Activated effector memory CD4-positive, alpha-beta T cell treated with anti-CD3 and anti-CD28 coated beads, Interleukin-2, amount 50 U/mL, for 16 hours (primary cell): ENCODE measurements at places on chromosomes 1 and 21.

GRCh38 chr1:30782361-30783255, 25.0 kb upstream of the LAPTM5 start:
- DNase-seq, result peak; percentile 91

DNA sequence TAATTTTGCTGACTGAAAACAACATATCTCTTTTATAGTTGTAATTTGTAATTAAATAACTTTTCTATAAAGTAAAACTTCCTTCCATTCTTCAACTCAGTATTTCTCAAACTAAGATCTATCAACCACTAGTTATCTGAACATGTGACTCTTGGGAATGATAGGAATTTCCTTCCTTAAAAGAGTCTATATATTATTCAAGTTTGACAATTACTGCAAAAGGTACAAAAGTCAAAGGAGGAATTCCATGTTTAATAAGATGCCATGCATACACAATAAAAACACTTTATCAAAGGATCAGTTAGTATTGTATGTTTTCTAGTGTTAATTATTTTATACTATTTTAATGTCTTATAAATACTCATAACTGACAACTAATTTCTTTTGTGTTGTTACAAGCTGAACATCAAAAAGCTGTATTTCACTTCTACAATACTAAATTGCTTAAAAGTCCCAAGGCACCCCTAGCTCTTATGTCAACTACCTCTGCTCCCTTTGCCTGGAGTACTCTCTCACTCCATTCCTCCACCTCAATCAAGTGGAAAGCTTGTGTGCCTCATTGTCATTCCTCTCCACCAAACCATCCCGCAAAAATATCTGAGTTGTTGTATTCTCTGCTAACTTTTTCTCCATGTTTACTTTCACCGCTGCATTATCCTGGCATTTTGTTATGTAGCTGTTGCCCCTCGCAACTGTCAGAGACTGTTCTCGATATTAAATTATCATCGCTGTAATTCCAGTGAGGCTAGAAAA, 67.9 kb downstream of the SLC44A5 start:
- no peak for DNase-seq

DNA sequence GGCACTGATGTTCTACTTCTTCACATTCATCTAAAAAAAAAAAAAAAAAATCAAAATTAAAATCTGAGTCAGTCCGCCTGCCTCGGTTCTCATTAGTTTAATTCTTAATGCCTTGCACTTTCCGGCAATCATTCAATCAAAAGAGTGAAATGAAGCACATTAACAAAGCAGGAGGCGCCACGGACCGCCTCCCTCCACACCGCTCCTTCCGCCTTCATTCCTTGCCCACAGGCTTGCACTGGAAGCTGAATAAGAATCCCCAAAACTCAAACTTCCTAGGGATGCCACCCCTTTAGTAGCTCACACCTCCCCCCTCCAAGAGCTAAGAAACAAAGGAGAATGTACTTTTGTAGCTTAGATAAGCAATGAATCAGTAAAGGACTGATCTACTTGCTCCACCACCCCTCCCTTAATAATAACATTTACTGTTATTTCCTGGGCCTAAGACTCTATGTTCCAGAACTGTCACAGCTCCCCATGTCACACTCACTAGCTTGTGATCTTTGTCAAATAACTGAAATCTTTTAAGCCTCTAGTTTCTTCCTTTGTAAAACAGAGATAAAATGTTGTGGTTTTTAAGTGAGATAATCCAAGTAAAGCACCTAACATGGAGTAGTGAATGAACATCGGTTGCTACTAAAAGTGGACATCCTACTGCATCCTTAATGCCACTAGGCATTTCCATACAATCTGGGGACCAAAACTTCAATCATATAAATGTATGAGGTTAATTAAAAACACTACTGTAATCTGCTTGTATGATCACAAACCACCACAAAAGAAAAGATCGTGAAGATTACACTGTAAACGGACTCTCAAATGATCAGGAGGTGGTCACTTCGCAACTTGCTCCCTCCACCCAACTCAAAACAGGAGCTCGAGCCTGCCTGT, 27.4 kb downstream of the LGALS8 start:
- DNase-seq, result no peak

DNA sequence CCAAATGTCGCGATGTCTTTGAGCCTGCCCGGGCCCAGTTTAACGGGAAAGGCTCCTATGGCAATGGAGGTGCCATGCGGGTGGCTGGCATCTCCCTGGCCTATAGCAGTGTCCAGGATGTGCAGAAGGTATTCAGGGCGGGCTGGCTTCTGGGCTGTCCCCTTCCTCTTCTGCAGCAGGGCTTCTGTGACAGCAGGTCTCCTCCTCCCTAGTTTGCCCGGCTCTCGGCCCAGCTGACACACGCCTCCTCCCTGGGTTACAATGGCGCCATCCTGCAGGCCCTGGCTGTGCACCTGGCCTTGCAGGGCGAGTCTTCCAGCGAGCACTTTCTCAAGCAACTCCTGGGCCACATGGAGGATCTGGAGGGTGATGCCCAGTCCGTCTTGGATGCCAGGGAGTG, 3.0 kb downstream of the ADPRS start:
- DNase-seq, result peak; percentile 47

DNA sequence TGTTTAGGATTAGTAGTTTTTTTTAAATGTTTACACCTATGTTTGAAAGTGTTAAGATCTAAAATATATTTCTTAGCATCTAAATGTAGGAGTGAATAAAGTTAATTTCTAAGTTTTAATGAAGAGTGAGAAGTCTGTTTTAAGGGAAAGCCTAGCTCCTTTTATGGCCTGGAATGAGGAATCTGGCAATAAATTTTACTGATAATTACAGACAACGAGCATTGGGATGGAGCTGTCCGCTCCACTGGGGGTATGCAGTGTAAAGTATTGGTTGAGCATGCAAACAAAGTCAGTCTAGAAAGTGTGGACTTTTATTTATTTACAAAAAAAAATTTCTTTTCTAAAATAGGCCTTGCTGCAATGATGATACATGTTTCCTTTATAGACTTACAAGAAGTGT, 19.0 kb downstream of the CLIC6 start:
- DNase-seq, result no peak

DNA sequence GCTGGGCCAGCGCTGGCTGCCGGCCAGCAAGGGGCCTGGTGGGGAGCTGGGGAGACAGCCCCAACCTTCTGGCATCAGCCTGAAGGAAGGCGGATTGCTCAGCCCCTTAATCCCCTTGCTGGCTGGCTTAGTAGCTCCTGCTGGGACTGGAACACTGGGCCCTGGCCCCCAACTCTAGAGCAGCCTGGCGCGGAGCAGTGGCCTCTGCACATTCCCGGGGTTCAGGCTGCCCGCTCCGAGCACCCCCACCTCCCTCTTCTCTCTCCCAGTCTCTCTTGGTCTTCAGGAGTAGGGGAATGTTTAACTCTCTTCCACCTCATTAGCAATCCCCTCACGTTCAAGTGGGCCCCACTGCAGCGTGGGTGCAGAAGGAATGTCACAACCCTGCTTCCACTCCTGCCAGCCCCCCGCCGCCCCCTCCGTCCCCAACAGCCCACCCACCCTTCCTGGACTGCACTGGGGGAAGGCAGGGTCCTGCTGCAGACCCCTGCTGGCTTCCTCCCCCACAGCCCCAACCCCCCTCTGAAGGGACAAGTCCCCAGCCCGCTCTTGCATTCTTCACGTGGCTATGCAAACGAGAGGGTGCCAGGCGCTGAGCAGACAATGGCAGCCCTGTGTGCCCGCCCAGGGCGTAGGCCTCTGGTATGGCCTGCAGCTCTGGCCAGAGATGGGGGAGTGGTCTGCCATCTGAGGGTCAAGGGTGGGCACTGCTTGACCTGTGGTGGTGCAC, 980 bp upstream of the CLDN19 start:
- no peak for DNase-seq

DNA sequence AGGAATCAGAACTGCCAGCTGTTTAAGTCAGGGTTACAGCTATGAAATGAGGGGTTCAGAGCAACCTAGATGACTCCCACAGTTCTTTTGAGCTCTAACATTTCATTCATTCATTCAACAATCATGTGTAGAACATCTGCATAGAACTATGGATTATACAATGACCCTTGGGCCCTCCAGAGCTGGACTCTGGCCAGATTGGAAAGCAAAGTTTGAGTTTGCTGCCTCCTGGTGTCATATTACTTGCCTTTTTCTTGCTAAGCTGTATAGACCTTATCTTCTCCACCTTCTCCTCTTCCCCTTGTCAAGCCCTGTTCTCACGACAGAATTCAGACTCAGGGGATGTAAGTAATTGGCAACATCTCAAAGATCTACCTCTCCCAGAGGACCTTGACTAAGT, 4.0 kb downstream of the CASQ2 start:
- DNase-seq, result no peak

DNA sequence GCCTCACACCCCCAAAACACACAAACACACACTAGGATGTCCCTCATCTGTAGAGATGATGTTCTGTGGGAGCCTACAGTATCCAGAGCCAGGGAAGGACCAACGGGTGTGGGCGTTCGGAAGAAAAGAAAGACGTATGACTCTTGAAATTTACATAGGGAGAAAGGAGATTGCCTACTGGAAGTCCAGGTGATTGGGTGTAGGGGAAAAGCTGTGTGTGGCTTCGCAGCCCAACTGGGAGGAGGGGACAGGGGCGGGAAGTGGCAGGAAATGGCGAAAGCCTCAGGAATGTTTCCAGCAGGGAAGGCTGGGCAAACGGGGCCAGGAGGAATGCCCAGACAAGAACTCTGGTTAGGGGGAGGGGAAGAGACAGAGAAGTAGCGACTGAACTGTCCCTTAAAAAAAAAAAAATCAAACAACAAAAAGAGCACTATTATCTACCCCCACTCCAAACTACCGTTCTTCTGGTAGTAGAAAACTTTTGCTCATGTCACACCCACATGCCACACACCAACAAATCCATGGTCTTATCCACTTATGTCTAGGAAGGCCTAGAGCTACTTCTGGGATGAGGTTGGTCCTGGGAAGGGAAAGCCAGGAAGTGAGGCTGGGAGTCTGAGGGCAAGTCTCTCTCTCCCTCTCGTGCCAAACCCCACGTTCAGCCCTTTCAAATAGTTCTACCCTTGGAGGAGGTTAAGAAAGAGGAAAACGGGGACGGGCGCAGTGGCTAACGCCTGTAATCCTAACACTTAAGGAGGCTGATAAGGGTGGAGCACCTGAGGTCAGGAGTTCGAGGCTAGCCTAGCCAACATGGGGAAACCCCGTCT, 1.8 kb upstream of the CKS1B start:
- no peak for DNase-seq

GRCh38 chr1:201206176-201206575, 15.6 kb downstream of the IGFN1 start:
- DNase-seq, result no peak

- DNase-seq, result no peak
Observed at GRCh38 chr1:110898734-110899457, 25.9 kb downstream of the CD53 start.

- DNase-seq, result no peak
Observed at GRCh38 chr1:200558866-200559459, 61.6 kb downstream of the KIF14 start.

GRCh38 chr1:217977943-217978342, 307.1 kb upstream of the RRP15 start:
- DNase-seq, result no peak

GRCh38 chr1:91605566-91605965, 104.9 kb downstream of the CDC7 start:
- no peak for DNase-seq

- DNase-seq, result no peak
Observed at GRCh38 chr21:28883931-28884330, 108.7 kb downstream of the LTN1 start.

DNA sequence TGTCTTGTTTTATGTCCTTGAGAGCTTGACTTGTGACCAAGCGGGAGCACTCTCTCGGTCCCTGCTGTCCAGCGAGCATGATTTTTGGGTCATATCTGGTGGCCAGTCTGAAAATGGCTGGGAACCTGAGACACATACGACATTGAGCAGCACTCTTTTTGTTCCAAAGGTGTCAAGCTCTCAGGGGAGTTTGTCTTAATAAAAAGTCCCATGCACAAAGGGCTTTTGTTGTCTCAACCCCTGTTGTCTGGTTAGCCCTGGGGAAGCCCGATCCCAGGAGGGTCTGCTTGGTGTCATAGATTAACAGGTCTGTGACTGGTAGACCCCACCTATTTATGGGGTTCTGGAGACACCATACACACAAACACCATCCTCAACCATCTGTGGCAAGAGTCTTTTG, 57.8 kb upstream of the KLHDC7A start:
- DNase-seq, result no peak

DNA sequence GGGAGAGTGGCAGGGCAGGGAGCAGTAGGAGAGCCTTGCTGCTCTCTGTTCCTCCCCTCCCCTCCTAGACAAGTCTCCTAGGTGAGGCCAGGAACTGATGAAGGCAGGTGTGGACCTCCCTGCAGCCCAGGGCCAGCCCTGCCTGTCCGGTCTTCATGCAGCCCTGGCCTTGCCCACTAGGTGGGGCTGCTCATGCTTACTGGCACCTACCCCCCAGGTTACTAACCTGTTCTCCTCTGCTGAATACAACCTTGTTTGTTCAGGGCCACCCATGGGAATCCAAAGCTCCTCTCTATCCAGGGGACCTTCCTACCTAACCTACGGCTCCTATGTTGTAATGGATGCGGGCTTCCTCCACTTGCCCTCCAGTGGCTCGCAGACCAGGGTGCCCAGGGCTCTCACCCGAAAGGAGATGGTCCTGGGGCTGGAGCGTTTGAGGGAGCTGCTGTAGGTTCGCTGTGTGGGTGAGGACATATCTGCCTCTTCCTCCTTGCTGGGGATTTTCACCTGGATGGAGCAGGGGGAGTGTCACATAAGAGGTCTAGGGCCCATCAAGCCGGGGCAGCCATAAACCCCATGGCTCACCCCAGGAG, 7.9 kb upstream of the TNNT2 start:
- DNase-seq, result peak; percentile 72

GRCh38 chr21:37153935-37154350, 80.9 kb downstream of the TTC3 start:
- no peak for DNase-seq

DNA sequence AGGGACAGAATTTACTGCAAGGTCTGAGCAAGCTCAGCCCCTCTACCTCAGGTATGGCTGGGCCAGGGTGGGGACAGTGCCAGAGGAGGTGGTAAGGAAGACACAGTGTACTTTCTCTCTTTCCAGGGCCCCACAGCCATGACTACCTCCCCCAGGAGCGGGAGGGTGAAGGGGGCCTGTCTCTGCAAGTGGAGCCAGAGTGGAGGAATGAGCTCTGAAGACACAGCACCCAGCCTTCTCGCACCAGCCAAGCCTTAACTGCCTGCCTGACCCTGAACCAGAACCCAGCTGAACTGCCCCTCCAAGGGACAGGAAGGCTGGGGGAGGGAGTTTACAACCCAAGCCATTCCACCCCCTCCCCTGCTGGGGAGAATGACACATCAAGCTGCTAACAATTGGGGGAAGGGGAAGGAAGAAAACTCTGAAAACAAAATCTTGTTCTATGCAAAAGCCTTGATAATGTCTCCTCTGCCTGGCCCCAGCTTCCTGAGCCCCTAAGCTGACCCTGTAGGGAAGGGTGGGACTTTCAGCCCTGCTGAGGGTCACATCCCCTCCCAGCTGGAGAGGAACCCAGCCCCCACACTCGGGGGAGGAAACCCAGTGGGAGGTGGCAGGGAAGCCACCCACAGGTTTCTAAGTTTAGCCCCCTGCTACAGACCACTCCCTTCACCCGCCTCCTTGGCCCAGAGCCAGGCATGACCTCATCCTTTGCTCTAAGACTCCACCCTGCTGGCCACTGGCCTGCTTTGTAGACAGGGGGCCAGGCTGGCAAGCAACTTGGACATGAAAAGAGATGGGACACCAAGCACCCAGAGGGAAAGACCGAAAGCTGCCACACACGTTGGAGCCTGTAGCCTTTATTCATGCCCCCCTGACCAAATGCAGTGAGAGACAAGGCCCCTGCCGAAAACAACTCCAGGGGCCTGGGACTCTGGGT, 6.4 kb downstream of the RHOC start:
- DNase-seq, result peak; percentile 85

GRCh38 chr1:40825435-40825788, 36.8 kb downstream of the CITED4 start:
- no peak for DNase-seq
